ENCODE measurements at places on chromosomes 2 and 18.

DNA sequence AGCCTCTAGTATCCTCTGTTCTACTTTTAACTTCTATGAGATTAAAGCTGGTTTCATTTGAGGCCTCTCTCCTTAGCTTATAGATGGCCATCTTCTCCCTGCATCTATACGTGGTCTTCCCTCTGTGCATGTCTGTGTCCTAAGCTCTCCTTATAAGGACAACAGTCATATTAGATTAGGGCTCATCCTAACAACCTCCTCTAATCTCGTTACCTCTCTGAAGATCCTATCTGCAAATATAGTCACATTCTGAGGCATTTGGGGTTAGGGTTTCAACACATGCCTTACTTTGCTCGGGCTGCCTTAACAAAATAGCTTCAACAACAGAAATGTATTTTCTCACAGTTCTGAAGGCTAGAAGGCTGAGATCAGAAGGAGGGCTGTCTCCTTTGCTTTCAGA lies 11.6 kb upstream of the APOB start:
- no peak for DNase-seq

DNA sequence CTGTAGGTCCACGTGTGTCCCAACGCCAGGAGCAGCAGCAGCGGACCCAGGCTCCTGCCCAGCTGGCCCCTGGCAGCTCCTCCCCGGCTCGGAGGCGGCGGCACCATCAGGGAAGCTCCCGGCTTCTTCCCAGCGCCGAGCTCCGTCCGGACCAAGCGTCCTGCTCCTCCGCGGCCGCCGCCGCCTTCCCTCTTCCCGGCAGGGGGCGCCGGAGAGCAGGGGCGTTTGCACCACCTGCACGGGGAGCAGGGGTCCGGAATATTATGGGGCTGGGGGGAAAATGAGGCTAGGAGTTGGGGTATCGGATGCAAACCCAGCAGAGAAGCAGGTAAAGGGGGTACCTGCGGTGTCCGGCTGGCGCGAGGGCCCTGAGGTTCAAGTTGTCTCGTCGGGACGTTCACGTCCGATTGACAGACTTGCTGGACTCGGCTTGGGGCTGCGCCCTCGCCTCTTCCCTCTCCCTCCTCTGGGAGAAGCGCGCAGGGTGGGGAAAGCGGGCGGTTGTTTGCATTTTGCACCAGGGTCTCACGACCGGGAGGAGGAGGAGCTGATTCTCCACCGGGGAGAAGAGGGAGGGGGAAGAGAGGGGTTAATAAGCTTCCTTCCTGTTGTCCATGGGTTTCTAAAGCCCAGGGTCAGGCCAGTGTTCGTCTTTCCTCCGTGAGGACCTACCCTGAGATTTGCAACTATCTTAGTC lies at the start of gene CCBE1:
CCBE1 (minus strand) TSS at position 188 of the 697 bp plus-strand sequence.
- peak; percentile 81 for DNase-seq

- DNase-seq: no peak
Measured at GRCh38 chr2:222698276-222698675, 26.8 kb downstream of the MOGAT1 start.

DNA sequence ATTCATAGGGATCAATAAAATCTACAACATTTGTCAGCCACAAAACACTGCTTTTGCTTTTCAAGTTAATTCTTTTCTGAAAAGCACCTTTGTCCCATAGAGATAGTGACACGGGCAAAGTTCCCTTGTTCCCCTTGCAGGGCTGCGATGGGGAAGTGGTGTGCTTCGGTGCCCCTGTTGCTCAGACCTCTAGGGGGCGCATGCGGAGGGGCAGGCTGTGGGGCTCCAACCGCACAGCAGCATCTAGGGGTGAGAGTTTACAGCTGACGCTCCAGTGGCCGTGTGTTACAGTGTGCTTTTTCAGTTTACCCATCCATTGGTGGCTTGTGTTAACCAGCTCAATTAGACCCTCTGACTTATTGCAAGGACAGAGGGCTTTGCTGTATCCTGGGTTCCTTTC lies 1432.2 kb upstream of the ACVR2A start:
- no peak for DNase-seq

GRCh38 chr2:239819974-239820555 lies 205.1 kb downstream of the NDUFA10 start:
- DNase-seq: no peak

DNA sequence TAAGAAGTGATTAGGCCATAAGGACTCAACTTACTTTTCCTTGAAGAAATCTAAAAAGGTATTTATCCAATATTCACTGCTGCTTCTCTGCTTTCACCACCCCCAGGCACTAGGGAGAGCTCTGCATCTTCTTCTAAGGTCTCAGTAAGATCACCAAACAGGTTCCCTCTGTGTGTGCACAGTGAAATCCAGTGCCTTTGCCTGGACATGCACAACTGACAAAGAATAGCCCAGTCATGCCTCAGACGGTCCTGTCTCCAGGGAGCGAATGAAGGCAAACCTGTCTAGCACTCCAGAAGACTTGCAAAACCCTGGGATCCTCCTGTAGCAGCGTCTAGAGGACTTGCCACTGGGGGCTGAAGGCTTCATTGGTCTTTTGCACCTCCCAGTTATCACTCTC lies 344.5 kb upstream of the LRATD1 start:
- no peak for DNase-seq

- peak; percentile 97 for DNase-seq
Measured at GRCh38 chr2:118061135-118061955, 26.9 kb upstream of the INSIG2 start.

- DNase-seq: no peak
Measured at GRCh38 chr2:232351686-232352510, 26.7 kb upstream of the ALPP start.

- DNase-seq: no peak
Measured at GRCh38 chr2:45664635-45665261, 13.3 kb downstream of the PRKCE start.

GRCh38 chr2:110819711-110820110 lies 87.3 kb downstream of the ACOXL start:
- no peak for DNase-seq

DNA sequence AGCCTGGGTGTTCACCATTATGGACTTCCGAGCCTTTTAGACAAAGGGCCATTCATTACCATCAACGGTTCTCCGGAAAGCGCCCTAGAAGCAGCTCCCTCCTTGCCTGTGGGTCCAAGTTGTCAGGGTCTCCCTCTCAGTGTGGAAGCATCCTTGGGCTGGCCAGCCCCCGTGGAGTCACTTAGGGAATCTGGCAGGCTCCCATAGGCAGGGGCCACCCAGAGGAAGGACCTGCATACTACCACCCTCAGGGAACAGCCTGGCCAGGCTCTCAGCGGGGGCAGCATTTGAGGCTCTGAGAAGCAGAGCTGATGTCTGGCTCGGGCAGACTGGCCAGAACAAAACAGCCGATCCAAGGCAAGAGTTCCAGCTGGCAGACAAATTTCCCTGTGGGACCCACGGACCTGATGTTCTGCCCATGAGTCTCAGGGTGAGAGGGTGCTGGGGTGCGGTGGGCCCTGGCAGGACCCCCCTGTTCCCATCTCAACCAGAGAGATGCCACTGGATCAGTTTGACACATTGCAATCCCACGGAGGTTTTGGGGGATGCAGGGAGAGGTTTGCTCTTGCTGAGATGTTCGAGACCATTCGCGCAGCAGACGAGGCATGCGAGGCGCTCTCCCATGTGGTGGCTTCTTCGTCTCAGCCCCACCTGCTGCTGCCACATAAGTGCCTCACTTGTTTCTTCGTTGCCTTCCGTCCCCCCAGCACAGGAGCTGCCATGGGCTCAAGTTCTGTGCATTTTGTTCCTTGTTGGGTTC lies 56.9 kb downstream of the ACKR3 start:
- DNase-seq: no peak

Data from LHCN-M2 (cell line).